Stimulated activated CD8-positive, alpha-beta memory T cell treated with anti-CD3 and anti-CD28 coated beads, Interleukin-7, amount 100 ng/mL, for 1 hour (primary cell): ENCODE measurements at places on chromosomes 6 and 20.

- no peak for DNase-seq
Measured at GRCh38 chr6:50096296-50096695, 46.6 kb upstream of the DEFB112 start.

DNA sequence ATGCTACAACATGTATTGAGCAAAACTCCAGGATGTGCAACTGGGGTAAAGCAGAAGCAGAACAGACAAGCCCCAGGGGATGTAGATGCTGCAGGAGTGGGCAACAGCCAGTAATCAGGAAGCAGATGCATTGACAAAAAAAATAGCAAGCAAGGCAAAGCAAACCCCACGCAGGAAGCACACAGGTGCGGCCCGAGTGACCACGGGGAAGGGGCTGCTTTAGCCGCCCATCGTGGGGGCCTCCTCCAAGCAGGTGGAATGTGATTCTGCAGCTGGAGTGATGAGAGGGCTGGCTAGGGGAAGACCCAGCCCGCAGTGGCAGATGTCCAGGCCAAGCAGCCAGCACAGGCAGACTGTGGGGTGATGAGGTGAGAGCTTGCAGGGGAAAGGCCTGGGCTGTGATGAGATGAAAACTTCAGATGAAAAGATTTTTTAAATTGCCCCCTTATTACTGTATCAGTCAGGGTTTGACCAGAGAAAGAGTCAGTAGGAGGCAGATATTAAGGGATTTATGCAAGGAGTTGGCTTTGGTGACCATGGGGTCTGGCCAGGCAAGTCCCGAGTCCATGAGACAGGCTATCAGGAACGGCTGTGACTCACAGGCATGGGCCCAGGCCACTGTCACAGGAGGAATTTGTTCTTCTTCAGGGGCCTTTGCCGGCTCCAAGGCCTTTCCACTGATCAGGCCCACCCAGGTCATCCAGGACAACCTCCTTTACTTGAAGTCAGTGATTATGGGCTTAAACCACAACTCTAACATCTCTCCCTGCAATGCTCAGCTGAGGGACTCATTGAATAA, 207.6 kb downstream of the ANKRD60 start:
- DNase-seq: no peak

DNA sequence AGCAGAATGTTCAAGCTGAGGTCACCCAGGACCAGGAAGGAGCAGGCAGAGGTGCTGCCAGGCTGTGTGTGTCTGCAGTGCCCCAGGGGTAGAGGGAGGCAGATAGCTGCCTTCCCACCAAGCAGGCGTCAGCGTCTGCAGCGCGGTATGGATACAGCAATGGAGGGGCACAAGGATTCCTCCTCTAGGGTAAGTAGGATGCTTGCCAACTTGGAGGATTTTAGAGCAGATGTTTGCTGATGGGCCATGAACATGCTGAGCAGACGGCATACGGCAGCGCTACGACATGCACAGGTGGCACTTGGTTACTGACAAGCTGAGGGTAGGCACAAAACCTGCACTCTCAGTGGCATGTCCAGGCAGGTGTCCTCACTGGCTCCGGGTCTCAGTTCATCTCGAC, 48.1 kb downstream of the PSMG4 start:
- DNase-seq: no peak

- no peak for DNase-seq
Measured at GRCh38 chr6:43492673-43493072, 15.3 kb downstream of the TJAP1 start.
